ENCODE measurements at places on chromosomes 2 and 18.

DNA sequence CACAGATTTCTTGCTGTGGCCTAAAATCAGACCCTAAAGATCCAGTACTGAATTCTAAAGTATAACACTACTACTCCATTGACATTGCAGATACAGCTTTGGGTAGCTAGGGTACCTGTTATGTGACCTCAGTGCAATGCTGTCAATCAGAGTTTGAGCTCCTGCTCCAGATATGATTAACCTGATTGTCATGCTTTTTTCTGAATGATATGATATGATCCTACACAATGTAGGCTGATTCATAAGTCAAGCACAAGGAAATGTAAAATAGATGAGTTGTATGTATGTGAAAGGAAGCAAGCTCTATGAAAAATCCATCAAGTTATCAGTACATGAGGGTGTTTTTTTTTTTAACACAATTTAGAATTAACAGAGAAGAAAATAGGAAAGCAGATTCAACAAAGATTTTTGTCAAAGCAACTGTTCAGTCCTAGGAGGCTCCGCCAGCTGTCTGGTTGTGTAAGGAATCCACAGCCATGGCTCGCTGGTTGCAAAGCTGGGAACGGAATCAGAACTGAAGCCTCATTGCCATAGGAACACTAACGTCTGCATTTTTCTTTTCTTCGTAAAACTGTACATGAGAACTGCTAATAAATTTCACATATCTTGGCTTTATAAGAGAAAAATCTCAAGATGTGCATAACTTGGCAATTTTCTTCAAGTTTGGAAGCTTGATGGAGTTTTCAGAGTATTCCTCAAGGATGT, 52.9 kb downstream of the NR4A2 start:
- DNase-seq, result no peak

DNA sequence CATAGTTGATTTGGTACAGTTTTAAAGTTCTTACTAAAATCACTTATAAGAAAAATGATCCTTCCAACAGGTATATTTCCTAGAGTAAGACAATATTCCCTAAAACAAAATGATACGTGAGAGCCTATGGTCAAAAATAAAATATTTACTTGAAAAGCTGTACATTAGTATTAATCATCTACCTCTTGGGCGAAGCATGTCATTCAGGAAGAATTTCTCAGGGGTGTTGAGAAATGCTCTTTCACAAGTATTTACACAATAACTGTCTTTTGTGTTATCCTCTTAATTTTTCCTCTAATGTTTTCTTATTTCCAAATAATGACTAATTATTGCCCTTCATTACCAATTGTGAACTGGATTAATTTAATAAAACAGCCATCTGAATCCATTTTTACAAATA, 466.3 kb downstream of the SATB2 start:
- DNase-seq, result no peak

DNA sequence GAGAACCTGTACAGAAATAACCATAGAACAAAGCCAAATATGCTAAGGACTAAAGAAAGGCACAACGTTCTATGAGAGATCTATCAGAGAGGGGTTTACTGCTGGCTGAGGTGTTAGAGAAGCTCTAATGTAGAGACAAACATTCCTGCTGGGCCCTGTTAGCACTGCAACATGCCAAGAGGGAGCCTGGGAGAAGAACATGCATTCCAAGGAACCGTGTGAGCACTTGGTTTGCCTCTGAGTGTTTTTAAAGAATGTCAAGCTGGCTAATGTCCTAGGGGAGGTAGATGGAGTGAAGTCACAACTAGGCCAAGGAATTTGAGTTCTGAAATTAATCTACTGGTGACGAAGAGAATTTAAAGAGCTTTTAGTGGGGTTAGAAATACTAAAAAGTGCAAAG, 384.3 kb upstream of the LYPD1 start:
- peak; percentile 74 for DNase-seq

- no peak for DNase-seq
Measured at GRCh38 chr2:133437492-133437891, 130.8 kb downstream of the NCKAP5 start.

DNA sequence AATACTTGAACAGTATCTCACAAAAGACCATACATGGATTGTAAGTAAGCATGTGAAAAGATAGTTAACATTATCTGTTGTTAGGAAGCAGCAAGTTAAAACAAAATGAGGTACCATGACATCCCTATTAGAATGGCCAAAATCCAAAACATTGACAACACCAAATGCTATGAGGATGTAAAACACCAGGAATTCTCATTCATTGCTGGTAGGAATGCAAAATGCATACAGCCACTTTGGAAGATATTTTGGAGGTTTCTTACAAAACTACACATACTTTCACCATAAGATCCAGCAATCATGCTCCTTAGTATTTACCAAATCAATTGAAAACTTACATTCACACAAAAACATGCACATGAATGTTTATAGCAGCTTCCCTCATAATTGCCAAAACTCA, 30.9 kb upstream of the ICOS start:
- DNase-seq, result no peak

- DNase-seq, result no peak
Measured at GRCh38 chr18:6327895-6328620, 86.7 kb downstream of the L3MBTL4 start.

DNA sequence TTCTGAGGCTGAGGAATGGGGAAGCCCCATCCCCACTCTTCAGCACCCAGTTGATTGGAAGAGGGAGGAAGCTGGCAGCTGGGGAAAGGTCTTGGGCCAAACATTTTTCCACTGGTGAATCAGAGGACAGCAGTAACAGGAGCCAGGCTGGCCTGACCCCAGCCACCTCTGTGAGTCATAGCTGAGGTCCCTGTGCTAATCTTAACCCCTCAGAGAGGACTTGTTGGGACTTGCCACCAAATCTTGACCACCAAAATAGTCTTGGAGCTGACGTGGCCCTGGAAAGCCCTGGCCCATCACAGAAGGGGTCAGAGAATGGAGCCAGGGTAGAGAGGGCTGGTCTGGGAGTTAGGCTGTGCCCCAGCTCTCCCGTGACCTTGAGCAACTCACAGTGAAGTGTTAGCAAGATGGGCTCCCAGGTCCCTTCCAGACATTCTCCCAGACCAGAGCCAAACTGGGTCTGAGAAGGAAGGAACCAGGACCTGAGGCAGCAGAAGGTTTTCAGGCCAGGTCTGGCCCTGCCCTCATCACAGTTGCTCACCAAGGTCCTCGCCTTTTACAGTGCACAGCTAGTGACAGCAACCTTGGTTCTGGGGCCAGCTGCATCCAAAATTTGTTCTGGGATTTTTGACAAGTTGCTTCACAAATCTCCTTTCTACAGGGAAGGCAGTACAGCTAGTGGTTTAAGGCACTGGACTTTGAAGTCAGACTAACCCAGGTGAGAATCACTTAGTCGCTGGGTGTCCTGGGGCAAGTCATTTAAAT, 266.6 kb downstream of the CYP26B1 start:
- peak; percentile 55 for DNase-seq

GRCh38 chr2:65025453-65026123, 30.6 kb upstream of the CEP68 start:
- no peak for DNase-seq

- no peak for DNase-seq
Measured at GRCh38 chr2:203960811-203961210, 24.2 kb downstream of the ICOS start.

DNA sequence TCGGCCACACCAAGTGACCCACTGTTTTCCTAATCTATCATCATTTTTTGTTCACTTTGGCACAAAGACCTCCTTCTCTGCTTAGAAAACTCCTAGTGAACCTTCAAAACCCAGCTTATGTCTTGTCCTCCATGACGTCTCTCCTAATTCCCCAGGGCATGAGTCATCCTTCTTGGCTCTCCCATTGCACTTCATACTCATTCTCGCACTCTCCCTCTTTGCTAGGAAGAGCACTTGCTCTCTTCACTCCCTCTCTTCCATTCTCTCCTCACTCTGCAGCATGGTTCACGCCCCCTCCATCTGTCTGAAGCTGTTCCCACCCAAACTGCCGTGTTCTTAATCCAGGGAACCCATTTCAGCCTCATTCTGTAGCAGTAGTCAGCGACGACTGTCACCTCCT, 103.9 kb downstream of the MRO start:
- no peak for DNase-seq

GRCh38 chr2:129606496-129607270, 372.8 kb upstream of the RAB6C start:
- no peak for DNase-seq

GRCh38 chr2:39649511-39649910, 16.2 kb upstream of the TMEM178A start:
- DNase-seq, result no peak
